ENCODE measurements at places on chromosomes 3 and 15.
A peak's percentile ranks its signal among the peaks of the same experiment; 100 is the strongest.

- DNase-seq = no peak
These were observed 285.8 kb downstream of the DIPK2A start for GRCh38 chr3:144257381-144257780.

- no peak for DNase-seq
These were observed 85.5 kb downstream of the SSR3 start for GRCh38 chr3:156469456-156469855.

DNA sequence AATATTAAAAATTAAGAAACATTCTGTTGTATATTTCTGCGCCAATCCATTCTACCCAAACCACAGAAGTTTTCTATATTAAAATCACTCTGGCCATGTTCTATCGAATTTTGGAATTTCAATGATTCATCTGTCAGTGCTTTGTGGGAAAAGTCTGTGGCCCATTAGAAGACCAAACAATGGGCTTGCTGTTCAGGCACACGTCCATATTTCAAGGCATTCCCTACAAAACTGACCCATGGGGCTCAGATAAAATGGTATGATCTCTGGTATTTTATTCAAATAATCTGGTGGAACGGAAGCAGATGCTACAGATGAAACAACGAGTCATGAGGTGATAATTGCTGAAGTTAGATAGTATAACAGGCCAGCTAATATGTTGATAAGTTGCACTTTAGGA lies 12.4 kb downstream of the NPHP3 start:
- no peak for DNase-seq

DNA sequence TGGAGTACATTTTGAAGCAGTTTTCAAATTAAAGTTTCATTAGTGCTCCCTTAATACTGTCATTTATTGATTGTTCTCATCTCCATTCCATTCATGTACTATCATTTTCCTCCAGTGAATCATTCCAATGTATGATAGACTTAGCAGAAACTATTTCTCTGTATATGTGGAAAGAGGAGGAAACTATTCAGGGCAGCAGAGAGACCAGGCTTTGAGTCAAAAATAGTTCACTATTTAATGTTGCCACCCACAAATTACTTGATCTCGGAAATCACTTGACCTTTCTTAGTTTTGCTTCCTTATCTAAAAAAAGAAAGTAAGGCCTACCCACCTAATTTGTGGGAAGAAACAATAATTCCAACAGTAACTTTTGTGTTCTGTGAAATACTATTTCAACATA lies 610.5 kb upstream of the ZNF385D start:
- no peak for DNase-seq

DNA sequence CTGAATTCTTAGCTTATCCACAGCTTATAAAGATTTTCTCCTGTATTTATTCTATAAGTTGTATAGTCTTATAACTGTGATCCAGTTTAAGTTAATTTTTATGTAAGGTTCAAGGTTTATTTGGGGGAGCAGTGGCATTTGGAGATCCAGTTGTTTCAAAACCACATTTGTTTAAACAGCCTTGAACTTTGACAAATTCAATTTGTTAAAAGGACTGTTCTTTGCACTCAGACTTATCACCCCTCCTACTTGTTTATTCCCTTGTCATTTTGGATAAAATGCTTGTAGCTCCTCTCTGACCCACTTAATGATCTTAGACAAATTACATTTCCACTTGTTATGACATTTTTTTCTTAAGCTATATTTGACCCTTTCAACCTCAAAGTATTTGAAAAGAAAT lies 327.8 kb downstream of the DOCK3 start:
- DNase-seq = no peak

DNA sequence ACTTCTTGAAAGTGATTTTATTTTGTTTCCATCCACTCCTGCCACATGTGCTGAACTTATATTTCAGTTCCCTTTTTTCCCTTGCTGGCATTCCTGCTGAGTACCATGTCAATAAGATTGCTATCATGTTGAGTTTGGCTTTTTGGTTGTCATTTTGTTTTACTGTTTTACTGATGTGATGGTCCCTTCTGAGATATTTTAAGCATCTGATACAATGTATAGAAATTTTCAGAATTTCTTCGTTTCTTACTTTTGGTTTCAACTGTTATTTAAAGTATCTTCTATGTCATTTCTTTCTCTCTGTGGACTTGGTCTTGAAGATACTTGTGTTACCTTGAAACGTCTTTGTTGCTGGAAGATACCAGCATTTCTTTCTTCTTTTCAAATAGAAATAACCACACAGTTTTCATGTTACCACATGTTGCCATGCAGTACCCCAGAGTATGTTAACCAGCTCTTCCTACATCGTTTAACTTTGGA lies 14.1 kb downstream of the SIDT1 start:
- no peak for DNase-seq

DNA sequence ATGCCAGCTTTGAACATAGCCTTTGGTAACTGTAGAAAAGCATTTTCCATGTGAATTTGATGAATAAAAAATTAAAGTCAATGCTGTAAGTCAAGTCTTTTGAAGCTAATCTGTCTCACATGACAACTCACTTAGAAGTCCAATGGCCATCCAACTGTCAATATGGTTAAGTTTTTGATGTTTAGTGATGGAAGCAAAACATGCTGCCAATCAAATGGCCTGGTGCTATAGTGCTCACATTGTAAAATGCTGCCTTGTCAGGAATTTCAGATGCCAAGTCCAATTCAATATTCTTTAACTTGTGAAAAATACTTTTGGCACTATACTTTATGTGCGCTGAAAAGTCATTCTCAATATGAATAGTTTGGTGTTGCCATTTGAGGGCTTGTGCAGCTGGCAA lies 1361.8 kb upstream of the ALCAM start:
- DNase-seq = no peak

DNA sequence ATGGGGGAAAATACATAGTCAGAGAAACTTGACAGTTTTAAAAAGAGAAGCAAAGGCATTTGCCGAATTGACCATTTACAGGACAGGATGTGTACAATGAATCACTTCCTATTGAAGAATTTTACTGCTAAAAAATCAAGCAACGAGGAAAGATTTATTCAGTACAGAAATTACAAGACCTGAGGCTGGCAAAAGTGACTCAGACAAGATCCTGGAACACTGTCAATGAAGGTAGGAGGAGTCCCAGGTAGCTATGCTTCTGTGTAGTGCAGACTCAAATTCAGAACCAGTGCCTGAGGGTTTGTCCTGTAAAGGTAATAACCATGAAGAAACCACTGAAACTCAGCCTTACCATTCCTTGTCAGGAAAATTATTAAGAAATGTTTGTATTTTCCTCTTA lies 120.9 kb downstream of the ZMAT3 start:
- no peak for DNase-seq

GRCh38 chr3:48847504-48848423 lies at the start of gene PRKAR2A:
TSS of gene PRKAR2A (minus strand) at chr3:48847874. CDS start at chr3:48847596, 278 bp downstream.
- DNase-seq = peak; percentile 96

DNA sequence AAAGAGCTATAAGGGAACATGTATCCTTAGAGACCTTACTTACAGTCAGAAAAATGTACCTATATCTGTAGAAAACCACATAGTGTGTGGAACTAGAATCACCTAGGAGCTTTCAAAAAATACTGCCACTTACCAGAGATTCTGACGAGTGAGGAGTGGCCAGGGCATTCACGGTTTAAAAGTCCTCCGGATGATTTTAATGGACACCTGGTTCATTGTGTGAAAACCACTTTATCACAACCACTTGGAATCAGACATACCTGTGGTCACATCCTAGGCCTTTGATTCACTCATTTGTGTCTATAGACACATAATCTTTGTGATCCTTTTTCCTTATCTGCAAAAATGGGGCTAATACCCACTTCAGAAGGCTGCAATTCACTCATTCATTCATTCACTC lies 159.8 kb downstream of the MBNL1 start:
- no peak for DNase-seq

- no peak for DNase-seq
These were observed 27.3 kb upstream of the NMB start for GRCh38 chr15:84685304-84685703.
